Activated CD8-positive, alpha-beta memory T cell treated with anti-CD3 and anti-CD28 coated beads for 4 hours (primary cell): ENCODE measurements at places on chromosomes 3 and 15.

DNA sequence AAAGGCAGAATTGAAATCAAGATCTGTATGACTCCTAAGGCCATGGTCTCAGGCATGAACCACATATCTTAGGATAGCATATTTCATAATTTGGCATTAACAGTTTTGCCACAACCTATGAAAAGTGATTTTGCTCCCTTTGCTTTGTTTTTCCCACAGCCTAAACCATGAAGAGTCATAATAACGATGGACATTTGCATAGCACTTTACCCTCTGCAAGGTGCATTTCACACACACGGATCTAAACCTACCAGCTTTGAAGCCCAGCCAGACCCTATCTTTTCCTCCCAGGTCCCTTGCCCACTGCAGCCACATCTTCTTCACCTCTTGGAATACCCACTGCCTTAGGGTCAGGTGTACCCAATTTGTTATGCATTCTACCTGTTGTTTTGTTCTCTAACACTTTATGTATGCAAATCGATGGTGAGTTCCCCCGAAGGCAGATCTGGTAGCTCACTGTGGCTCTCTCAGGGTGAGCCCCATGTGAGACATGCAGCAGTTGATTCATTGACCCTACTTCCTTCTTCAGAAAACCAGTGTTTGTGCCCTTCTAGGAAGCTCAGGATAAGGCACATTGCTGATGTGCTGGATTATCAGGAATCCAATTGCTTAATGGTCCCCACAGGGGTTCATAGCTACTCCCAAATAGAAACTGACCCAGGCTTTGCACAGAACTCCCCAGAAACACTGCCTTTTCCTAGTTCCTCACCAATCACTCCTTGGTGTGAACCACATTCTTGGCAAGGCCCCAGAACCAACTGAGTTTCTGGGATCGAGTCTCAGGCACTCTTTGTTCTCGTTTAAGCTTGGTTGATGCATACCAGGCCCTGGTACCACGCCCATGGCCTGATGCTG lies 8.7 kb downstream of the ARHGAP31 start:
- DNase-seq = no peak

DNA sequence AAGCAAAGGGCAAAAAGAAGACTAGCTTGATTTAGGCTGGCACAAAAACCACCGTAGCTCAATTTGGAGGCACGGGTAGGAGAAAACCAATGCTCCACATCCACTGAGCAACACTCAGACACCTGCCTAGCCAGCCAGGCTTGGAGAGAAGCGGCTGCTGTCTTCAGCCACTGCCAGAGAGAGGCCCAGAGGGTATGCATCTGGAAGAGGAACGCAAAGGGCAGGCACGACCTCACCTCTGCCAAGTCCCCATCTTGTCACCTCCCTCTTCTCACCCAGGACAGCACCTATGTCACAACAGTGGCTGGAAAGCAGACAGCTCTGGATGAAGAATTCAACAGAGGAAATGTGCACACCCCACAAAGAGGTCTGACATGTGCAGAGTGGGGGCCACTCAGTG lies 93.5 kb downstream of the ADAMTS17 start:
- DNase-seq = no peak

- DNase-seq = no peak
Measured at GRCh38 chr3:88983458-88983857, 124.0 kb upstream of the EPHA3 start.

DNA sequence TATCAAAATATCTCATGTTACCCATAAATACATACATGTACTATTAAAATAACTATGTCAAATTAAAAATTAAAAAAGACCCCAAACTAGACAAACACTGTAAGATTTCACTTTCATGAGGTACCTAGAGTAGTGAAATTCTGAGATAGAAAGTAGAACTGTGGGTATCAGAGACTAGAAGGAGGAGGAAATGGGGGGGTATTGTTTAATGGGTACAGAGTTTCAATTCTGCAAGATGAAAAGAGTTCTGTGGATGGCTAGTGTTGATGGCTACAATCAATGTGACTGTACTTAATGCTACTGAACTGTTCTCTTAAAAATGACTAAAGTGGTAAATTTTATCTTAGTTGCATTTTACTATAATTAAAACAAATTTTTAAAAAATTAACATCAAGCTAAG lies 36.6 kb downstream of the RFX7 start:
- DNase-seq = no peak

DNA sequence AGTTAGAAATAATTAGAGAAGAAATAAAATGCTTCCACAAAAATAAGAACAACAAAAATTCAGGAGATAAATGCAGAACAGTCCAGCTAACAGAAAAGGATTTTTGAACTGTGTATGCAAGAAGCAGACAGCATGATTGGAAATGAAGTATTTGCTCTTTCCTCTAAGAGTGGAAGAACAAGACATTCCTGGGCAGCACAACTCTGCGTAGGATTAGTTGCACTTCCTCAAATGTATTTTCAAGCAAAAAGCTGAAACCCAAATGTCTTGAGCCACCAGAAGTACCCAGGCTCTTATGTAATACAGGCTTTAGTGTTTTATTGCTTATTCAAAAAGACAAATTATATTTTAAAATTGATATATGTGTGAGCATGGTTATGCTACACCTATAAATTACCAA lies 127.2 kb downstream of the ZBTB20 start:
- no peak for DNase-seq

DNA sequence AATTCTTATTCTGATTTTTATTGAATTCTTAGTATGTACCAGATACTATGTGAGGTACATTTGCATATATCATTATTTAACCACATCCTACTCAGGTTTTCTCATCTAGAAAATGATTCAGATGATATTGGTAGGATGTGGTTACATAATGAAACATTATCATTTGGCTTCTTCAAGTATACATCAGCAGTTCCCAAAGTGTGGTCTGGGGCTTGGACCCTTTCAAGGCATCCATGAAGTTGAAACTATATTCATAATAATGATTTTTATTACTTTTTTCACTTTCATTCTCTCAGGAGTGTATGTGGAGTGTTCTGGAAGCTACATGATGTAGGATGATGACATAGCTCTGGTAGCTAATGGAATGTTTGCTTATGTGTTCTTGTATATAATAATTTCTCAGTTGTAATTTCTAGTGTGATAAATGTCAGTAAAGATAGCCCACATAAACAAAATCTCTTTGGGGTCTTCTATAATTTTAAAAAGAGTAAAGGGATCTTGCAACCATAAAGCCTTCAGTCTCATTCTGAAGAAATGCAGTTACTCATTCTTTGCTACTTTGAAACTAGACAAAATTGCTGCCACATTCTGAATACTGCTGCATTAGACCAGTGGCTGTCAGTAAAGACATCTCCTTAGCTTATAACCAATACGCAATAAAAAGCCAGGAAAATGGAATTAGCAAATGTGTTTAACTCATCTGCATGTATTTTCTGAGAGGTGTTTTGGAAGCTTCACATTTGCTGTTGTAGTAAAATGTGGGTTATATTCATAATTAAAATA lies 95.8 kb downstream of the PPARG start:
- no peak for DNase-seq

DNA sequence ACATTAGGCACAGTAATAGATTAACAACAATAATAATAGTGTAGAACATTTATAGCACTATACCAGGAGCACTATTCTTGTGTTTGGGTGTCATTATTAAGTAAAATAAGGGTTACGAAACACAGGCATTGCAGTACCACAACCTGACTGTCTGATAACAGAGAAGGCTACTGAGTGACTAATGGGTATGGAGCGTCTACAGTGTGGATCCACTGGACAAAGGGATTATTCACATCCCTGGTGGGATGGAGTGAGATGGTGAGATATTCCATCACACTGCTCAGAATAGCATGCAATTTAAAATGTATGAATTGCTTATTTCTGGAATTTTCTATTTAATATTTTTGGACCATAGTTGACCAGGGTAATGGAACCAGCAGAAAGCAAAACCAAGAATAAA lies 18.2 kb downstream of the MINDY4B start:
- no peak for DNase-seq

GRCh38 chr15:69891070-69891536 lies 206.6 kb downstream of the TLE3 start:
- no peak for DNase-seq

DNA sequence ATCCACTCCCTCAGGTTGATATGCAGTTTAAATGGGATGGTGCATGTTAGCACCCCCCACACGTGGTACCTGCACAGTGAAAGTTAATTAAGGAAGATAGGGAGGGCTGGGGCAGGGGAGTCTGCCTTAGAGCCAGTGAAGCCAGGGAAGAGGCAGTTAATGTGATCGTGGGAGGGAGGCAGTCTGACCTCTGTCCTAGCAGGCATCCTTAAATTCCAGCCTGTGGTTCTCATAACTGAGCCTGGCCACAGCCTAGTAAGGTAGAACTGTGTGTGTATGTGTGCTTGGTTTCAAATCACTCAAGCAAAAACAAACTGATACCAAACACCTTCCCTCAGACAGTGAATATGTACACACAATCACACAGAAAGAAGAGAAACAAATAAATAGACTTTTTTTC lies 319.1 kb upstream of the TLE3 start:
- no peak for DNase-seq

DNA sequence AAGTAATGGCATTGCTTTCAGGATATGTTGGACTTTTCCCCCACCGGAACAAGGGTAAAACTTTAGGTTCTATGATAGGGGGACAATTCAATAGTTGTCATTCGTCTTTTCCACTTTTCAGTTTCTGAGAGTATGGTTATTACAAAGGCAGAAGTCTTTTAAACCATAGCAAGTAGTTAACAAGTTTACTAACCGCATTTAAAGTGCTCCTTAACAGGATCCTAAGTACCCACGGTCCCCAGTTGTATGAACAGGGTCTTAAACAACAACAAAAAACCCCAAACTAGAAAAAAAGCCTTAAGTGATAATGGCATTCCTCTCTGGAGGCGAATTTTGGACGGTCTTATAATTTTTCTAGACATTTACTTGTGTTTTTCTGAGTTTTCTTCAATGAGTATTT lies 831 bp downstream of the IFT57 start:
- DNase-seq = no peak

DNA sequence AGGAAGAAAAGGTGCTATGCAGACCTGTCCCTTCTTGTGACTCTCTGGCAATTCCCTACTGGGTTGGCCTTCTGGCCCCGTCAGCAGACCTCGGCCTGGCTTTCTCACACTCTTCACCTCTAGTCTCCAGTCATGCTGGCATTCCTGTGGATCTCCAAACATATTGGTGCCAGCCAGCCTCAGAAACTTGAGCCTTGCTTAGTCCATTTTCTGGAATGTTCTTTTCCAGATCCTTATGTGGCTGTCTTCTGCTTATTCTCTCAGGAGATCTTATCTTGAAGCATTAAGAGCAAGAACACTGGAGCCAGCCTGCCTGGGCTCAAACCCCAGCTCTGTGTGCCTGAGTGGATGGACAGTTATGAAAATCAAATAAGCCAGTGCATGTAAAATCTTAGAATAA lies 88.2 kb upstream of the NTRK3 start:
- DNase-seq = no peak

DNA sequence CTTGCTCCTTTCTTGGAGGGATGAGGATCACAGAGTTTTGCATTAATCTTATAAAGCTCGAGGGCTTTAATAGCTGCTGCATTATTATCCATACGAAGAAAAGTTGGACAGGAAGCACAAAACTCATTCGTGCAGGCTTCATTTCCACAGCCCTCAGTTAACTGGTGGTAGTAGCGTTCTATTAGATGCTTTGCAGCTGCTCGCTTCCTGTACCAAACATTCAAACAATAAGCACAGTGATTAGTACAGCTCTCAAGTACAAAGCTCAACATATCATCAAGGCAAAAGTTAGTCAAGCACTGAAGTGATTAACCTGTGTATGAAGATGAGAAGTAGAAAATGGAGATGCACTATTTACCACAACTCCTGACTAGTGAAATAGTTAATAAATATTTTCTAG lies 63.3 kb downstream of the UBE3A start:
- DNase-seq = no peak

- DNase-seq = no peak
Measured at GRCh38 chr3:181054538-181054937, 65.0 kb upstream of the DNAJC19 start.

DNA sequence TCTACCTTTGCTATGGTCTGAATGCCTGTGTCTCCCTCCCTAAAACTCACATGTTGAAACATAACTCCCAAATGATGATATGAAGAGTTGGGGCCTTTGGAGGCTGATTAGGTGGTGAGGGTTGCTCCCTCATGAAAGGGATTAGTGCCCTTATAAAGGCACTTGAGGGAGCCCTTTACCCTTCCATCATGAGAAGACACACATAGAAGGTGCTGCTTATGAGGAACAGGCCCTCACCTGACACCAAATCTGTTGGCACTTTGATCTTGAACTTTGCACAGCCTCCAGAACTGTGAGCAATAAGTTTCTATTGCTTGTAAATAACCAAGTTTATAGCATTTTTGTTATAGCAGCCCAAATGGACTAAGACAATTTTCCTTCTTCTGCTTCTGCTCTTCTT lies 76.2 kb upstream of the ADAMTS9 start:
- no peak for DNase-seq

DNA sequence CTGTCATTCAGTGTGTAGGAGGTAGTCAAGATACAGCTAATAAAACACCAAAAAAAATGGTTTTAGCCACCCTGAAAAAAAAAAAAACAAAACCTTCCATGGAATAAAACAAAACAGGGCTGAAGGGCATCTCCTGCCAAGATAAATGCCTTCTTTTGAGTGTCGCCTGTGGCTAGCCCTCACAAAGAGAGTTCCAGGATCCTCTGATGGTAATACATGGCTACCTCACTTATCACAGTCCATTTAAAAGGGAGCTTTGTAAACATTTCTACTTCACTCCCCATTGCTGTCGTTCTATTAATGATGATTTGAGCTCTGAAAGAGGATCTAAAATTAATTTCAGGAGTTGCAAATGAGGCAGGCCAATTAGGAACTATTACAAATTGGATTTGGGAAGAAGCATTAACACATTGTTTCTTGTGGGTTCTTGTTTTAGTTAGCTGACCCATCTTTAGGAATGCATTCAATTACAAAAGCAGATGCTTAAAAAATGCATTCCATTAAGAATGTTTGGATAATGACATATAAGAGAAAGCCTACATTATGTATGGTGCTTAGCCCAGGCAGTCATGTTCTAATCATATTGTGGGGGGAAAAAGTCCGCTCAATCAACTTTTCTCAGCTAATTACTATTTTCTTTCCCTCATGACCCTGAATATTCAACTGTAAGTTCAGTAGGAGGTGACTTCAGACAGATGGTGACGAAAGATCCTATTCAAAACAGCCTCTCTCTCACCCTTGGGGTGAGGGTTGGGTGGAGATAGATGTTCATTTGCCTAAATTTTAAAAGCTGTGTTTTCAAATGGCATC lies 255.1 kb upstream of the WNT5A start:
- no peak for DNase-seq

DNA sequence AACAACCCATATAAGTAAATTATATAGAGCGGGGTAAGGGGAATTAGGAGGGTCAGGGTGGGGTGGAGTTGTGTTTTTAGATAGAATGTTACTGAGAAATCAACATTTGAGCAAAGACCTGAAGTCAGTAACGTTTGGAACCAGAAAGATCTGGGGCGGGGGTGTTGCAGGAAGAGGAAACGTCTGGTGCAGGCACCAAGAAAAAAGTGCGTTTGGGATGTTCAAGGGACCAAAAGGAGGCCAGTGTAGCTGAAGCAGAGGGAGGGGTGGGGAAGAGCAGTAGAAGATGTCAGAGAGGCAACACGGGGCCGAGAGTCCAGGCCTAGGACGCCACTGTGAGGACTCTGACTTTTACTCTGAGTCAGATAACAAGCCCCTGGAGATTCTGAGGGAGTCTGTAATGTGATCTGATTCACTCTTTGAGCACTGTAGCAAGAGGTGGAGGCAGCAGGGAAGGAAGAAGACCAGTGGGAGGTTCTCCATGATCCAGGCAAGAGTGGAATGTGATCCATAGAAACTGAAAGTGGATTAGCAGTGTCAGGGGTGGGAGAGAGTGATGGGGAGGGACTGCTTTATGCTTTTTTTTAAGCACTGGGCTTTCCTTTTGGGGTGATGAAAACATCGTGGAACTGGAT lies 179.3 kb upstream of the CHRM5 start:
- no peak for DNase-seq
